ENCODE measurements at places on chromosomes 11 and 22.

DNA sequence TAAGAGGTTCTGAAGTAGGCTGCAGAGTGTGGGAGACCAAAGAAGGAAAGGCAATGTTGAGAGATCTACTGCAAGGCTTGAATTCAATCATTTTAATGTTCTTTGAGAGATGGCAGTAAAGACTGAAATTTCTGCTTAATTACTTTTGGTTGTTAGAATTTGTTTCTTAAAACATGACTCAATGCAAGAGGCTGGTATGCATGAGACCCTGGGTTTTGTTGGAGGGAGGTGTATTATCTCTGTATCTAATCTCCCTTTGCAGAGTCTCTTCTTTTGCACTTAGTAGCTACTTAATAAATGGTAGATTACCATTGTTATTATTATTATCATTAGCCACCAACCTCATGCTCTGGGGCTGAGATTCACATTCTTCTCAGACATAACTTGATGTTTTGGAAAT lies 87.4 kb upstream of the DRD2 start:
- no peak for DNase-seq

- no peak for DNase-seq
Observed at GRCh38 chr11:82924522-82925224, 23.1 kb downstream of the DDIAS start.

GRCh38 chr22:23622634-23623033 lies 9.5 kb downstream of the DRICH1 start:
- no peak for DNase-seq

DNA sequence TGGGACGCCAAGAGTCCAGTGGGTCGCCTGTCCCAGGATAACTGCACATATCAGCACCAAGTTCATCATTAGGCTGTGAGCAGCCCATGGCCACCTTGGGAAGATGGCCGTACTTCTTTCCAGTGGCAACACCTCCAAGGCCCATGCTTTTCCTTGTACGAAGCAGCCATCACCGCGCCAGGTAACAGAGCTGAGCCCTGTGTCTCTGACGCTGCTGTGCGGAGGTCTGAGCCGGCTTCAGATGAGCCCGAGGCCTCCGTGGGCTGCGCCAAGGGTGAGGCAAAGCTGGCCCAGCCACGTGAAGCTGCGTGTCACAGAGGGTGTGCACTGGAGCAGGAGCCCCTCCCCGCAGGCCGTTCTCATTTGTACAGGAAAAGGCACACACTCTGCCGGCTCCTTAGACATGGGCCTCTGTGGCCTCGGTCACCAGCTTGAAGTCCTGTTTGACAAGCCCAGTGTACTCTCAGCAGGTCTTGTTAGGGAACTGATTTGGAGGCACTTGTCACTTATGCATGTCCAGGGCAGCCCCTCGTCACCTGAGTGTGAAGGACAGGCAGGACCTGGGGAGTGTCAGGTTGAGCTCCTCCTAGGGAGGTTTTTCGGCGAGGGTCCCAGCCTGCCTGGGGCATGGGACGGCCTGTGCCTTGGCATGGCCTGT lies 401.5 kb downstream of the TBC1D22A start:
- peak; percentile 15 for DNase-seq

GRCh38 chr11:771617-772204 lies 5.6 kb downstream of the GATD1 start:
- no peak for DNase-seq

GRCh38 chr11:43573233-43573632 lies 107.3 kb upstream of the HSD17B12 start:
- DNase-seq: no peak

DNA sequence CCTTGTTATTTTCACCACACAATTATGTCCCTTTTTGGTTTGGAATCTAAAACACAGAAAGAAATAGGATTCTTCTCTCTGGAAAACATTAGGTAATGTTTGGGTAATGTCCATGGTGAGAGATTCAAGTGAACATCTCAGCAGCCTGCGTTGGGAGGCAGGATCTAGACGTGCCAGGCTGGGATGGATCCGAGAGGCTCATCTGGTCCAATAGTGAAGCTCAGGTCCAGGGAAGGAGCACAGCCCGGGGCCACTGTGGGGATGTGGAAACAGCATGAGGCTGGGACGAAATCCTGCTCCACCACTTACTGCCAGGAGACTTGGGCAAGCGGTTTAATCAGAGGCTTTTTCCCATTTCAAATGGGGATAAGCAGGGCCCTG lies 109.9 kb downstream of the CSNK2A3 start:
- peak; percentile 85 for DNase-seq

- no peak for DNase-seq
Observed at GRCh38 chr11:64232182-64232966, 2.0 kb upstream of the VEGFB start.

DNA sequence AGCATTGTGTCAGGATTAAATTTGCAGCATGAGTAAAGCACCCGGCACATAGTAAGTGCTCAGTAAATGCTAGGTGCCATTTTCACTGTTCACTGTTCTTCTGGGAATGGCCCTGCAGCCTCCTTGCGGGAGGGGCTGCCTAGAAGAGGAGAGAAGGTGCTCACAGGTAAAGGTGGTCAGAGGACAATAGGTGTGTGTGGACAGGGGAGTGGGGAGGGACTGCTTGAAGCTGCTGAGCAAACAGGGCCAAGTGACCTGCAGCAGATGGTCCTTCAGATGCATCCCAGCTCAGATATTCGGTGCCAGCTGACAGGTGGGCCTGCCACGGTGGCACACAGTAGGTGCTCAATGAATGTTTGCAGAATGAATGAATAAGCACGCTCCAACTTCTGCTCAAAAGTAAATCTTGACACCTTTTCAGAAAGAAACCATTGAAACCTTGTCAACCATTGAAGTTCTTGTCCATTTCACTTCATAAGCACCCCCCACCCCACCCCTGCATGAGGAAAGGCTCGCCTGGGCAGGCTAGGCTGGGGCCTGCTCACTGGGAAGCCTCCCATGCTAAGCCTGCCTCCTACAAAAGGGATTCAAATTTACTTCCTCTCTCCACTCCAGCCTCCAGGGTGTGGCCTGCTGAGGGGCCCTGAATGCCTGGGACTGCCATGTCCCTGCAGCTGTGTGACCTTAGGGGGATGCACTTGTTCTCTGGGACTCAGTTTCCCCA lies 1.6 kb downstream of the KIAA0930 start:
- no peak for DNase-seq

DNA sequence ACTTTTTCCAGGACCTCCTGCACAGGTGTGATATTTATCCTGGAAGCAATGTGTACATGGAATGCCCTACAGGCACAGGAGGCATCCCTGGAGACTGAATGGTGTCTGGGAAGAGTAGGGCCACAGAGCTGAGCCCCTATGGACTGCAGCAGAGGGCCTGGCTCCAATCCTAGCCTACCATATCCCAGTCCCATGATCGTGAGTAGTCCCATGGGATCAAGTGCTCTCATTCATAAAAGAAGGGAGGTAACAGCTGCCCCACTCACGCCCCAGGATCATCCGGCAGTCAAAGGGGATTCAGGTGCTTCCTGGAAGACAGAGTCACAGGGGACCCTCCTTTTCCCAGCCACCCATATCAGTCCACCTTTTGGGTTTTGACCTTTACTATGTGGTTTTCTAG lies 24.0 kb downstream of the ANKK1 start:
- no peak for DNase-seq

GRCh38 chr22:29253561-29254285 lies 14.1 kb downstream of the RHBDD3 start:
- DNase-seq: peak; percentile 60

DNA sequence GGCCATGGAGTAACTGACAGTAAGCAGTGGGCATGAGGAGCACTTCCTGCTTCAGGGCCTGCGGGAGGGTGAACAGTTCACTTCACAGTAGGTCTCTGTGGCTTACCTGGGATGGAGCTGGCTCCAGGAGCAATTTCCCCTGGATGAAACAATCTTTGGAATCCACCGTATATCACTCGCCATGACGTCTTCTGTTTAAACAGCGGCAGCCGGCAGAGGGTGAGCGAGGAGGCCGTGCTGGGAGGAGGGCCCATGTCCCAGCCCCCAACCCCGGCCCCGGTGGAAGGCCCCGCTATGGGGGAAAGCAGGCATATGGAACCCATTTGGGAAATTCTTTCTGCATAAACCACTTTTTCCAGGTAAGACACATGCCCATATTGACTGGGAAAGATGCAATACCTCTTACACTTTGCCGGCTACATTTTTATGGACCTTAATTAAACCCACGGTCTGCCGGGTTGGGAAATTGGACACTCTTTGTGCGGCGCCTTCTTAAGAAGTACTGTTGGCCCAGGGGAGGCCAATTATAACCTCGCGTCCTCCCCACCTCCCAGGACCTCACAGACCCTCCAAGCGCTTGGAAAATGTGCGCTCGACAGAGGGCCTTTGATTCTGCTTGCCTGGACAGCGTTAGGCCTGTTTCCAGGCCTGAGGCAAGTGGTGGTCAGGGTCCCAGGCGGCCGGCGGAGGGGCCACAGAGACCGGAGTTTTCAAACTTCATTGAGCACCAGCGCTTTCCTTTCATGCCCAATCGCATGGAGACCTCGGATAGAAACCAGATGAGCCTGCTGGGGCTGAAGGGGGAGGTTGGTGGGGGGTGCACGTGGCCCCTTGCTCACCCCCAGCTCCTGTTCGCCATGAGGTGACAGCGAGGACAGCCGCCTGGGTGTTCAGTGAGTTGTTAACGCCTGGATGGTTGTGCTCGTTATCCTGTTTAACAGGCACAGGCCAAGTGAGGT lies 40.4 kb downstream of the SMIM38 start:
- no peak for DNase-seq

GRCh38 chr11:88295028-88295427 lies 42.5 kb downstream of the CTSC start:
- no peak for DNase-seq

DNA sequence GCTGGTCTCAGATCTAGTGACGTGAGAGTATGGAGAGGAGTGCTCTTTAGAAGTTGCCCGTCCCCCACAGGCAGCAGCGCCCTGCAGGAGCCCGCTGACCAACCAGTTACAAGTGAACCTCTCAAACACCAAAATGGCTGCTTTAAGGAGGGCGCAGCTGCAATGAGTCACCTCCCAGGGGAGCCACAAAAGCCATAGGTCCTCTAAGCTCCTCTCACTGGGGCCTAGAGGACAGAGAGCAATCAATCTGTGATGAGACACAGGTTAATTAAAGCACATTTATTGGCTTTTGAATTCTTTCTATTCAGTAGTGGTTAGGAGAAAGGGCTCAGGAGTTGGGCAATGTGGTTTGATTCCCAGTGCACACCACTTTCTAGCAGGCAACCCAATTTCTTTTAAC lies 15.5 kb upstream of the RAPSN start:
- peak; percentile 15 for DNase-seq

- DNase-seq: peak; percentile 68
Observed at GRCh38 chr11:81987829-81988472, 745.7 kb downstream of the FAM181B start.

DNA sequence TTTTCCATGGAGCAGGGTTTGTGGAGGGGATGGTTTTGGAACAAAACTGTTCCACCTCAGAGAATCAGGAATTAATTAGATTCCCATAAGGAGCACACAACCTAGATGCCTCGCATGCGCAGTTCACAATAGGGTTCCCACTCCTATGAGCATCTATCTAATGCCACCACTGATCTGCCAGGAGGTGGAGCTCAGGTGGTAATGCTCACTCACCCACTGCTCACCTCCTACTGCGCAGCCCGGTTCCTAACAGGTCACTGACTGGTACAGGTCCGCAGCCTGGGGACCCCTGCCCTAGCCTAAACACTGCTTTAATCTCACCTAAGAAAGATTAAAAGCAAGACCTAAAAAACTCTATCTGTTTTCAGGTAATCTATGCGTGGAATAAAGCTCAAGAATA lies 553.0 kb downstream of the JRKL start:
- DNase-seq: no peak

GRCh38 chr11:120031612-120032600 lies 106.0 kb downstream of the TRIM29 start:
- no peak for DNase-seq
